ENCODE measurements at places on chromosomes 6 and 20.

DNA sequence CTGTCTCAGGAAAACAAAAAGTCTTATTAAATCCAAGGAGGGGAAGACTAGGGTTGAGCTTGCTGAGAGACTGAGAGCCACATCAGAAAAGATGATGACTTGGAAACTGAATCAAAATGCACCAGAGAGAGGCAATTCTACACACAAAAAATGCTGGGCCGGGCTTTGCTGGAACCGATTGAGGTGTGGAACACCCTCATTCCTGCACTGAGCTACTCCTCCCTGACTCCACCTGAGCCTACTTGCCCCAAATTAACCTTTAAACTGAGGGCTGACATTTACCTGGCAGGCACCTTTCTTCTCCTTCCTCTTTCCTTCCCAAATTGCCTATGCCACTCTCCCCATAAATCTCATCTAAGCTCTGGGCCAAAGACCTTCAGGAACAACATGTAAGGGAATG, 40.8 kb upstream of the MBOAT1 start:
- H3K36me3 ChIP-seq = peaks cover 2% of the 10 kb centered on the region
- H3K27me3 ChIP-seq = no peaks in the 10 kb centered on the region
- H3K4me3 ChIP-seq = no peak overlapping the region
- no peaks in the 10 kb centered on the region for H3K4me1 ChIP-seq

DNA sequence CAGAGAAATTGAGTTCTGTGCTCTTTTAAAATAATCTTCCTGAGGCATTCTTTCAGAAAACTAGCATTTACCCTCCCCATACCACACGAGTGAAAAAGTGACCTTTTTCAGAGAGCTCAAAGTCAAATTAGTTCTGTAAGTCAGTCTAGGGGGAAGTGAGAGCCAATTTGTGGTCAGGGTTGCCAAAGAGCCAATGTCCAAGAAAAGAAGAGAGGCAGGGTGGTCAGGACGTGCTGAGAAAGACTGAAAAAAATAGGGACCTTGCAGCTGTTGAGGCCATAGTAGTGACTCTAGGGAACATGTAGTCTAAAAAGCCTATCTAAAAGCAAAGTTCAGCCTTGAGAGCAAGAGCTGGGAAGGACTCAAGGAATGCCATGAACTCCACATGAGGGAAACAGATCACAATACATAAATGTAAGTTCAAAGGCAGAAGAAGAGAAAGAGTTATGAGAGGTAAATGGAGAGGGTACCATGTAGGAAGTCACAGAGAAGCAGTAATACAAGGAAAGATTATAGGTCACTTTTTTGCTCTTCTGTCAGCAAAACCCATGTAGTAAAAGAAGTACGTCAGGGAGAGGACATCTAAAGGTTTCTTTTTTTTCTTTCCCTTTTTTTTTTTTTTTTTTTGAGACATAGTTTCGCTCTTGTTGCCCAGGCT, 565.1 kb upstream of the FLRT3 start:
- no peaks in the 10 kb centered on the region for H3K4me1 ChIP-seq
- no peak overlapping the region for H3K27ac ChIP-seq
- no peak overlapping the region for H3K4me3 ChIP-seq
- H3K27me3 ChIP-seq = no peaks in the 10 kb centered on the region

DNA sequence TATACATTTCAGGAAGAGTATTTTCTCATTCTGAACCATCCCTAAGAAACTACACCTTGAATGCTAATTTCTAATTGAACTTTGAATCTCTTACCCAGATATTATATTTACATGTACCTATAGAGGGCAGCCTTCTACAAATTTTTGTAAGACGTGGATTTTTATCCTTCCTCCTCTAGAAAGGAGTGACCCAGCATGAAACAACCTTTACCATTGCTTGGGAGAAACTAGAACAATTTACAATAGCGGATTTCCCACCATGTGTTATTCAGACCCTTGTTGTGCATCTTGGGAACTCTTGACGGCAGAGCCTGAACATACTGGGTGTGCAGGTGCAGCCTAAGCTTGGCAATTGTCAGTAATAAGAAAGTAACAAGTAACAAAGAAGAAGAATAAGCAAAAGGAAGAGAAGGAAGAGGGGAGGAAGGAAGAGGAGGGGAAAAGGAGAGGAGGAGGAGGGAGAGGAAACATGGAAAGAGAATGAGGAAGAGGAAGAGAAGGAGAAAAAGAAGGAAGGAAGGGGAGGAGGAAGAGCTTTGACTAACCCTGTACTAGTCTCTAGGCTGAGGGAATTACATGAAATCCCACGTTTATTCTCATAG, 10.8 kb upstream of the TAAR1 start:
- H3K36me3 ChIP-seq = peaks cover 2% of the 10 kb centered on the region
- H3K4me1 ChIP-seq = peaks cover 2% of the 10 kb centered on the region
- H3K27ac ChIP-seq = no peak overlapping the region
- H3K4me3 ChIP-seq = no peak overlapping the region
- peaks cover 9% of the 10 kb centered on the region for H3K27me3 ChIP-seq

GRCh38 chr20:44601801-44602204, 19.4 kb downstream of the PKIG start:
- no peak for DNase-seq
- peak overlapping the region; percentile 92 for H3K27ac ChIP-seq
- H3K27me3 ChIP-seq = no peaks in the 10 kb centered on the region
- H3K36me3 ChIP-seq = no peaks in the 10 kb centered on the region

DNA sequence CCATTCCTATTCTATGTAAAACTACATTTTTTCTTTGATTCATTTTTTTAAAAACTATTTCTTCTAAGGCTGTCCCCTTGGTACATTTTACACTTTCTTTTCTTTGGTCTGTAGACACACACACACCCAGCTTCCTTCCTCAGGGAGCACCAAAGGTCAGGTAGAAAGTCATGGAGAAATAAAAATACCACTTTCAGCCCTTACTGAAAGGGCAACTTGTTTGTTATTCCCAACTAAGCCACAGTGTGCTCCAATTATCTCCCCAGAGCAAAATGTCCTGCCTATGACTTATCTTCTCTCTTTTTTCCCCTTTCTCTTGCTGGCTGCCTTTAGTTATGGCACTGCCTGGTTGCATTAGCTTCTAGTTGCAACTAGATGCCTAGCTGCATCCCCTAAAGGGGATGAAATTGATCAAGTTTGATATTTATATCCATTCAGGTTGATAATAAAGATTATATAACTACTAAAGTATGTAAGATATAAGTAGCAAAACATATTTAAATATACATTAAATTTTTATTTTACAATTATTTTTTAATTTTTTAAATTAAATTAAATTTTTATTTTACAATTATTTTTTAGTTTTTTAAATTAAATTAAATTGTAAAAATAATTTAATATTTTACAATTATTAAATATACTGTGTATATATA, 21.6 kb upstream of the LRRC1 start:
- DNase-seq = no peak
- H3K4me3 ChIP-seq = no peak overlapping the region

- no peak overlapping the region for H3K27ac ChIP-seq
- peaks cover 7% of the 10 kb centered on the region for H3K4me1 ChIP-seq
- H3K4me3 ChIP-seq = no peak overlapping the region
- H3K36me3 ChIP-seq = no peaks in the 10 kb centered on the region
These were observed 82.2 kb upstream of the OPRM1 start for GRCh38 chr6:153956808-153957207.

DNA sequence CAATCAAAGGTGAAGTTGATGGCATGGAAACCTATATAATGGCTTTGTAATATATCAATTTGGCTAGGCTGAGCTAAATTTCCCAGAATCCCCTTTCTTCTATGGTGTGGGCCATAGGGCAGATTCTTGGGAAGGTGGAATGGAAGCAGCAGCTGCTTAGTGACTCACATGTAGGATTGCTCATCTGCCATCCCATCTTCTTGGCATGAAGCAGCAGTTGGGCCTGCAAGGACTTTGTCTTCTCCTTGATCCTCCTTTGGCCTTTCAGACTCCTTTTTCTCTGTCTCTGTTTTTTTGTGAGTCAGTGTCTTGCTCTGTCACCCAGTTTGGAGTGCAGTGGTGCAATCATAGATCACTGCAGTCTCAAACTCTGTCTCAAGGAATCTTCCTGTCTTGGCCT, 52.6 kb upstream of the CEP162 start:
- H3K27ac ChIP-seq = no peak overlapping the region
- H3K36me3 ChIP-seq = no peaks in the 10 kb centered on the region
- no peak for DNase-seq
- no peak overlapping the region for H3K4me3 ChIP-seq
- H3K4me1 ChIP-seq = peaks cover 8% of the 10 kb centered on the region
